Stimulated activated CD8-positive, alpha-beta memory T cell treated with anti-CD3 and anti-CD28 coated beads, Interleukin-2, amount 100 ng/mL, for 1 hour (primary cell): ENCODE measurements at places on chromosomes 3 and 15.

GRCh38 chr3:116821371-116821770 is 111.8 kb downstream of the TUSC7 start:
- DNase-seq, result no peak

GRCh38 chr3:14231145-14231990 is 52.8 kb downstream of the LSM3 start:
- DNase-seq, result no peak

DNA sequence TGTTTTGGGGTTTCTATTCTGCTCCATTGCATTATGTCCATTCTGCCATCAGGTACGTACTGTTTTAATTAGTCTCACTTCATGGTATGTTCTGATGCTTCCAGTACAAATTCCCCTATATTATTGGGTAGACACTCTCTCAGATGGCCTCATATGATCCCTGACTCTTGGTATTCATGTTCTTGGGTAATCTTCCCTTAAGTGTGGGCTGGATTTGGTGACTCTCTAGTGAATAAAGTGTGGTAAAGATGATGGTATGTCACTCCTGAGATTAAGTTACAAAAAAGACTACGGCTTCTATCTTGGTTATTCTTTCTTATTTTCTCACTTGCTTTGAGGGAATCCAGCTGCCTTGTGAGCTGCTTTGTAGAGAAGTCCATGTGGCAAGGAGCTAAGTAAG is 89.6 kb upstream of the TBC1D5 start:
- DNase-seq, result no peak

DNA sequence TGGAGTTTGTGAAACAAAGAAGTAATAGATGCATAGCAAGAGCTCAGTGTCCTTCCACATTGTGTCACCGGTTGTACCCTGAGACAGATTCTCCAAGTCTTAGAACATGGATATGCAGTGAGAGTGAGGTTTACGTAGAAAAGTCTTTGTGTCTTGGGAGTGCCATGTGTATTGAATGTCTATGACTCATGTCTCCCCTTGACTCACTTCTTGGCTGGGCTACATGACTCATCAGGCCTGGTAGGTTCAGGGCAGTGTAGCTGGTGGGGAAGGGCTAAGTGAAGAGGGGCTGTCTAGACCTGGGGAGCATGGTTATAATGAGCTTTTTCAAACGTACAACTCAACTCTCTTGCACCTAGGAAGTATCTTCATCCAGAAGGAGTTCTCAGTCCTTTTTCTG is 167.4 kb downstream of the GAP43 start:
- DNase-seq, result peak; percentile 37

DNA sequence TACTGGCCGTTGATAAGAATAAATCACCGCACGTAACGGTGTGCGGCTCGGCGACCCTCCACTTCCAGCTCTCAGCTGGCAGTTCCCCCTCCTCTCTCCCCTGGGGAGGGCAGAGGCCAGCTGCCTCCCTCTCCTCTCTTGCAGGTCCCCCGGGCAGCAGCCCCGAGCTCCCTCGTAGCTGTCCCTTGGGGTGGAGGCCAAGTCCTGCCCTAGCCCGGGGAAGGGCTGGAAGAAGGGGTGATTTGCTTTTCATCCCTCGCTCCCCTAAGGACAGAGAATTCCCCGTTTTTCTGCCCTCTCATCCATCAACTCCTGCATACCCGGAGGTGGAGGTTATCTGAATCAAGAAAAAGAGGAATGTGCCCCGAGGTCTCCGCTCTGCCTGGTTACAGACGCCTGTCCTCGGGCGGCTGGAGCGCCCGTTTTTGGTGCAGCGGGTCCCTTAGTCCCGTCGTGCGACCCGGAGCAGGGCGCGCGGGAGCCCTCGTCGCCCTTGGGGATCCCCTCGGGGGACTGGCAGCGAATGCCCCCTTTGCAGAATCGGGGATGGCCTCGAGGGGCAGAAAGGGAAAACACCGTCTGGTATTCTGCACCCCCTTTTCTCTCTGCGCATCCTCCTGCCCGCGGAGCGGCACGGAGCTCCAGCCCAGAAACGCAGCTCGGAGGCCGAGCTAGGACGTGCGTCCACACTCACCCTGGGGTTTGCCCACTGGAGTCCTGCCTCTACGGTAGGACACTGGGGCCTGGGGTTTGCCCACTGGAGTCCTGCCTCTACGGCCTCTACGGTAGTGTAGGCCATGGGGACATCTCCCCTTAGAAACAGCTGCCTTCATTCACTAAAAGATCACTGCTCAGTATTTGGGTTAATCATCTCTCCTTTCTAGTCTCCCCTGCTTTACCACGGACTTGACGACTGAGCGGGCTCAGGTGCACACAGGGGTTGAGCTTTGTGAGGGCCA is 2.2 kb downstream of the PTPRG start:
- no peak for DNase-seq

GRCh38 chr3:9231471-9231870 is 18.0 kb downstream of the SRGAP3 start:
- DNase-seq, result no peak

- DNase-seq, result no peak
These were observed 87.6 kb downstream of the SRGAP3 start for GRCh38 chr3:9161811-9162210.

GRCh38 chr15:81229586-81229985 is 32.9 kb downstream of the IL16 start:
- no peak for DNase-seq

- no peak for DNase-seq
These were observed 792.3 kb downstream of the DIPK2A start for GRCh38 chr3:144763878-144764454.

DNA sequence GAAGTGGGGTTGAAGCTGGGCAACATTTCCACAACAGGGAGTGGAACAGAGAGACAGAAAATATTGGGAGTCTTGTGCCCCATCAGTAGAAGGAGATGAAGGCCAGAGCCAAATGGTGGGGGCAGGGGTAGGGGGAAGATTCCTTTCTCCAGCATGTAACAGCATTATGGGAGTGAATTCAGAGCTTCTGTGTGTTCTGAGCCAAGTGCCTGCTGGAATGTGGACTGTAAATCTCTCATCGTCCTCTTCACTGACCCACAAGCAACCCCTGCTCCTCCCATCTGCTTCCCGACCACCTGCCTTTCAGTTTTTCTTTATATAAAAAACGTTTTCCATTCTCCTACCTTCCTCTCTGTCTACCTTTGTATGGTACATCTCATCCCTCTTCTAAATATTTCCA is 344.2 kb upstream of the TPRG1 start:
- no peak for DNase-seq

DNA sequence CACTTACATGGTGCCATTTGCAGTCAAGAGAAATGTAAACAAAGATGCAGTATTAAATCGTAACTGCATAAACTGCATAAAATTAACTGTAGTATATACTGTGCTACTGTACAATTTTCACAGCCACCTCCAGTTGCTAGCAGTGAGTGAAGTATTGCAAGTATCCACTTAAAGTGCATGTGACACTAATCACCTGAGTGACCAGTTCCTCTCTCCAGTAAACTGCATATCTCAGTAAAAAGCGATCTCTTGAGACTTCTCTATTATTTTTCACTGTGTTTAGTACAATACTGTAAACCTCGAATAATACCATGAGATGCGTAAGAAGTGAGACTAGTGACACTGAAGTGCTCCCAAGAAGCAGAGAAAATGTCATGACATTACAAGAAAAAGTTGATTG is 111.7 kb upstream of the PLXND1 start:
- no peak for DNase-seq

- no peak for DNase-seq
These were observed 7.7 kb downstream of the GALNT15 start for GRCh38 chr3:16182183-16182582.

DNA sequence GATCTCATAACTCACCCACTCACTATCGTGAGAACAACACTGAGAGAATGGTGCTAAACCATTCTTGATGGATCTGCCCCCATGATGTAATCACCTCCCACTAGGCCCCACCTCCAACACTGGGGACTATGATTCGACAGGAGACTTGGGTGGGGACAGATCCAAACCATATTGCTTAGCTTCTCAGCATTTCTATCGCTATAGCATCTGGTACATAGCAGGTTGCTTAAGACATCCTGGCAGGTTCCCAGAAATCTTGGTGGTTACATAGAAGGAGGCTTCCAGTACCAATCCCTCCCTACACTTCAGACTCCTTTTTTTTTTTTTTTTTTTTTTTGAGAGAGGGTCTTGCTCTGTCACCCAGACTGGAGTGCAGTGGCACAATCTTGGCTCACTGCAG is 487.8 kb downstream of the EDEM1 start:
- no peak for DNase-seq

DNA sequence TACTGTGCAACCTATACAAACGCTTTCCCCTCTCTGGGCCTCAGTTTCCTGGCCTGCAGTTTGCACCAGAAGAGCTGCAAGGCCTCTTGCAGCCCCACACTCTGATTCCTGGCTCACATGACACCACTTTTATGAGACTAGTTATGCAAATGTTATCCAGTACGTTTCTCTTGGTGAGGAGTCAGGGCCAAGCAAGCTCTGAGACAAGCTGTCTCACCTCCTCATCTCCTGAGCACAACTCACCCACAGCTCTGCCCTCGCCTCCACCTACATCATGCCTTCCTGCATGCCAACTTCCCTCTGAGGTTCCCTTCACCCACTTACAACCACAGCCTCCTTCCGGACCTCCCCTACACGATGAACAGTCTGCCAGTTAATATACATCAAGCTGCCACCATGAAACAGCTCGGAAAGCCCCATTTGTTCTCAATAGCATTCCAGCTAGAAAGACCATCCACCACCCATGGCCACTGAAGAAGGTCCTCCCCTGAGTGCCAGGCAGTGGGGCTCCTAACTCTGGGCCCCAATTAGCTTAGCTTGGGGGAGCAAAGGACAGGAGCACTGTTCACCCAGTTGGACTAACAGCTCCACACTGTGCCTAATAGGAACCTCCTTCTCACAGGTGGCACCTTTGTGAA is 25.0 kb downstream of the CRYGS start:
- peak; percentile 20 for DNase-seq

DNA sequence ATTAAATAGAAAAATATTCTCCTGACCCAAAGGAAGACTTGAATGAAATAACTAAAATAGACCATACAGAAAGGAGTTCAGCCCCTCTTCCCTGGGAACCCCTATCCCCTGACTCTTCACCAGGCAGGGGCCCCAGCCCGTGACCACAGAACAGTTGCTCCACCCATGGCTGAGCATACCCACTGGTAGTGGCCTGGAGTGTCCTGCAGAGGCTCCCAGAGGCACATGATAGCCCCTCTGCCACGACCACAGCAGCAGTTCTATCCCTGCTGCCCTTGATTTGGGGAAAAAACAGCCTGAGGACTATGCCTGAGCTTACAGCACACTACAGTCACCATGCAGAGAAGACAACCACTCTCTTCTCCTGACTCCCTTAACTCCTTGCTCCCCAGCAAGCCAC is 31.8 kb downstream of the TTC14 start:
- DNase-seq, result no peak

GRCh38 chr3:138474163-138474562 is 39.7 kb downstream of the ESYT3 start:
- no peak for DNase-seq

DNA sequence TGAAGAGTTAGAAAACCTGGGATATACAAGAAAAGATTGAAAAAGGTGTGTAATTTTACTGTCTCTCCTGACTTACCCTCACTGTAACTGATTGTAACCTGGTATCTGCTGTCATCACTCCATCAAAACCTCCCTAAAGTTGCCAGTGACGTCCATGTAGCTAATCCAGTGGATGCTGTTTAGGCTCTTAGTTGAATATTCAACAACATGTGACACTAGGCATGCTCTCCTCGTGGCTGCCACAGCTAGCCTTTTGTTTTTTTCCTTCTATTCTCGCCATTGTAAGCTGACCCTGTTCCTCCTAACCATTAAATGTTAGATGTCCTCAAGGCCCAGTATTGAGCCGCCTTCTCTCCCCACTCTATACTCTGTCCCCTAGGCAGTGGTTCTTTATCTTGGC is 41.6 kb downstream of the GADL1 start:
- DNase-seq, result no peak

GRCh38 chr3:111890051-111890580 is 31.1 kb downstream of the PHLDB2 start:
- DNase-seq, result no peak

- DNase-seq, result no peak
These were observed 15.0 kb downstream of the PDIA5 start for GRCh38 chr3:123081718-123082369.

GRCh38 chr15:69299943-69300588 is 1.4 kb downstream of the PAQR5 start:
- no peak for DNase-seq

DNA sequence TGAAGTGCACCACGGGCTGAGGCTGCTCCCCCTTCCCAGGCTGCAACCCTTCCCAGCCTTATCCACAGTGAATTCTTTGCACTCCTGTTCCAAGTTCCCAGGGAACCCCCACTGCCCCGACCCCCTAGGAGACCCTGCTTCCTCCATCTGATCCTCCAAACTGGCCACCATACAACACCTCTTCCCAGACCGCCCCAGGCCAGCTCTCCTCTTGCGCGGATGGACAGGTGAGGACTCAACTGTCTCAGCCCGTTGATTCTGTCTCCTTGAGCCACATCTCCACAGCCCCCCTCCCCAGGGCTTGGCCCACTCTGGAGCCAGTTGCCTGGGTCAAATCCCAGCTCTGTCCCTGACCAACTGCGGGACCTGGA is 21.7 kb downstream of the GRIP2 start:
- no peak for DNase-seq

- DNase-seq, result no peak
These were observed 179.0 kb upstream of the PFN2 start for GRCh38 chr3:150149651-150150051.

GRCh38 chr3:57142411-57142723 is 22.8 kb downstream of the IL17RD start:
- no peak for DNase-seq

- no peak for DNase-seq
These were observed 435.0 kb downstream of the SHQ1 start for GRCh38 chr3:72413228-72413627.

DNA sequence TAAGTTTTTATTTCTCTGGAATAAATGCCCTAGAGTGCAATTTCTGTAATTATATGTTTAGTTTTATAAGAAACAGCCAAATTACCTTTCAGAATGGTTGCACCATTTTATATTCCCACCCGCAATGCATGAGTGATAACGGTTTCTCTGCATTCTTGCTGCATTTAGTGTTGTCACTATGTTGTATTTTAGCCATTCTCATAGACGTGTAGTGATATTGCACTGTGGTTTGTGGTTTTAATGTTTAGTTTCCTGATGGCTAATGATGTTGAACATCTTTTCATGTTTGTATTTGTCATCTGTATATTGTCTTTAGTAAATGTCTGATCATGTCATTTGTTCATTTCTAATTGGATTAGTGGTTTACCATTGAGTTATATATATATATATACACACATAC is 73.0 kb upstream of the GOLIM4 start:
- no peak for DNase-seq

DNA sequence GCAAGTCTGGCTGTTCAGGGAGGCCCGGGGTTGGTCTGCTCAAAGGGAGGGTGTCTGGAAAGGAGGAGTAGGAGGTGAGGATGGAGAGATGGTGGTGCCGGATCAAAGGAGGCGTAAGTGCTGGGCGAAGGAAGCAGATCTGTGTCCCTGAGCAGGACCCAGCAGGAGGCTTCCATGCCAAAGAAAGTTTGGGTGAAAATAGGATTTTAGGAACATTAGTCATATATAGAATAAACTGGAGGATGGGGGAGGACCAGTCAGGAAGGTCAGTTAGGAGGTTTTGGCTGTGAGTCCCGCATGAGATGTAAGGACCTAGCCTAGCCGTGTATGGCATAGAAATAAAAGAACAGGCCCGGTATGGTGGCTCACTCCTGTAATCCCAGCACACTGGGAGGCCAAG is 28.6 kb upstream of the VPS8 start:
- no peak for DNase-seq
